ENCODE measurements at places on chromosomes 11 and 22.

DNA sequence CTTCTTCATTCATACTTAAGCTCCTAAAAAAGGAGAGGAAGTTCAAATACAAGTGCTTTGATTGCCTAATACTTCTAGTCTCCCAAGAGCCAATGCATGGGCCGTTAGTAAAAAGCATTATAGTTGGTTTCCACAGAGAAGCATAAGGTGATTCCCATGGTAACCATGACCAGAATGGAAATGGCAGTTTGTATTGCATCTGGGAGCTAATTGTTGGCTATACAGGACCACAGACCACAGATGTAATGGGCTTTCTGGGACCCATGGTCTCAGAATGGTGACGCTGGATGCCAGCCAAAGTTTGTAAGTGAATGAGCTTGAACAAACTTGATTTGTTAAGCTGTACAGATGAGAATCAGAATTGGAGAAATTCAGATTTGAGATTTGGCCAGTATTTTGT lies 333.9 kb upstream of the C11orf87 start:
- DNase-seq, result no peak

DNA sequence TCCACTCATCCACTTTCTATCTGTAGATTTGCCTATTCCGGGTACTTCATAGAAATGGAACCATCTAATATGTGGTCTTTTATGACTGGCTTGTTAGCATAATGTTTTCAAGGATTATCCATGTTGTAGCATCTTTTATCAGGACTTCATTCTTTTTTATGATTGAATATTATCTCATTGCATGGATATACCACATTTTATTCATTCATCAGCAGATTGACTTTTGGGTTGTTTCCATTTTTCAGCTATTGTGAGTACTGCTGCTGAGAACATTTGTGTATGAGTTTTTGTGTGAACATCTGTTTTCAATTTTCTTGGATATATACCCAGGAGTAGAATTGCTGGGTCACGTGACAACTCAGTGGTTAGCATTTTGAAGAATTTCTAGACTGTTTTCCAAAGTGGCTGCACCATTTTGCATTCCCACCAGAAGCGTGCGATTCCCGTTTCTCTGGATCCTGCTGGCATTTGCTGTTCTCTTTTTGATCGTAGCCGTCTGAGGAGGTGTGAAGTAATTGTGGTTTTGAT lies 8.9 kb downstream of the DERL3 start:
- no peak for DNase-seq

- DNase-seq, result no peak
Measured at GRCh38 chr11:86548271-86548917, 124.0 kb downstream of the ME3 start.

DNA sequence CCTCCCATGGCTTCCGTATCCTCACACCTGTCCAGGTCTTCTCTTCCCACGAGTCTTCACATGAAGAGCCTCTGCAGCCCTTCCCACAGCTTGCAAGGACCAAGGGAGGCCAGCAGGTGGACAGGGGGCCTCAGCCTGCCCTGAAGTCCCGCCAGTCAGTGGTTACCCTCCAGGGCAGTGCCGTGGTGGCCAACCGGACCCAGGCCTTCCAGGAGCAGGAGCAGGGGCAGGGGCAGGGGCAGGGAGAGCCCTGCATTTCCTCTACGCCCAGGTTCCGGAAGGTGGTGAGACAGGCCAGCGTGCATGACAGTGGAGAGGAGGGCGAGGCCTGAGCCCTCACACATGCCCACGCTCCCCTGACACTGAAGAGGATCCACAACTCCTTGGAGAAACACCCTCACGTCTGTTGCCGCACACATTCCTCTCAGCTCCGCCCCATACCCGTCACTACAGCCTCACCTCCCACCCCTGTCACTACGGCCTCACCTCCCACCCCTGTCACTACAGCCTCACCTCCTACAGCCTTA lies 8.3 kb downstream of the SSH3 start:
- DNase-seq, result no peak

- no peak for DNase-seq
Measured at GRCh38 chr11:15758857-15759465, 597.4 kb downstream of the SOX6 start.

- DNase-seq, result no peak
Measured at GRCh38 chr11:119378851-119379465, 2.5 kb downstream of the USP2 start.

GRCh38 chr11:101264306-101264705 lies 134.7 kb upstream of the PGR start:
- no peak for DNase-seq

DNA sequence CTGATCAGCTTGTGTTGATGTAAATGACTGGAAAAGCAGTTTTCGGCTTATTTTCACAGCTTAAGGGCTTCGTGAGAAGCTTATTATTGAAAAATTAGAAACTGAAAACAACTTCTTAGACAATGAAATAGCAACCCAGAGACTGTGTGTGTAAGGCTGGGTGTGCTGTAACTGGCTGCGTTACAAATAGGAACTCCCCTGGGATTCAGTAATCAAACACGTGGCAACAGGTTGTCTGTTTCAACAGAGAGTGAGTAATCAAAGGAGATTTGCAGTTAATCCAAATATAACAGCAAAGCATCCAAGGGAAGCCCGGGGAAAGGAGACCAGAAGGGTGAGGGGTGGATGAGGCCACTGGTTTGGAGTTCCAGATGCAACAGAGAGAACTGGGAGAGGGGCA lies 19.2 kb downstream of the NTM start:
- DNase-seq, result no peak

- DNase-seq, result no peak
Measured at GRCh38 chr11:111245425-111245824, at the start of gene POU2AF2. Gene POU2AF2 (plus strand): TSS chr11:111245725. CDS start chr11:111245854, 129 bp downstream.

DNA sequence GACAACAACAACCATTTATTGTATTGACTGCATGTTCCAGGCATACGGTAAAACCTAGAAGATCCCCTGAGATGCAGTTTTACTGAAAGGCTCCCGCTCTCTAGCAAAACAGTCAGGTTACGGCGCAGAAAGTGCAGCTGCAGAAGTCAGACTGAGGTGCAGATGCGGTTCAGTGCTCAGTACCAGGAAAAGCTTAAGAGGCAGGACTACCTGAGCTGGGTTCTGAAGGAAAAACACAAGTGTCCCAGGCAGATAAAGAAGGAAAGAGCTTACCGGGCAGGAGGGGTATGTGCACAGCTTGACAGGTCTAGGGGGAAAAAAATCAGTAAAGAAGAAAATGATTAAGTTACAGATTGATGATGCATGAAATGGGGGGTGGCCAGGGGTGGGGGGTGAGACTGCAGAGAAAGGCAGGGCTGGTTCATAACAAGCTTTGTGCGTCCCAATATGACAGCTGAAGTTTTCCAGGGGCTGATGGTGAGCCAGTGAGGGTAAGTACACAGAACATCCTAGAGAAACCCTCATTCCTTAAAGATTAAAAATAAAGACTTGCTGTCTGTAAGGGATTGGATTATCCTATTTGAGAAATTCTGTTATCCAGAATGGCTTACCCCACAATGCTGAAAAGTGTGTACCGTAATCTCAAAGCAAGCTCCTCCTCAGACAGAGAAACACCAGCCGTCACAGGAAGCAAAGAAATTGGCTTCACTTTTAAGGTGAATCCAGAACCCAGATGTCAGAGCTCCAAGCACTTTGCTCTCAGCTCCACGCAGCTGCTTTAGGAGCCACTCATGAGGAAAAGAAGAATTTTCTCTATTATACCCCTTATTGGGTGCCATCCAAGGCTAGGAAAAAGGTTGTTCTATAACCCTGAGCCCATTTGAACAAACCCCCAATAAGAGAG lies 11.9 kb downstream of the LARGE1 start:
- DNase-seq, result no peak

DNA sequence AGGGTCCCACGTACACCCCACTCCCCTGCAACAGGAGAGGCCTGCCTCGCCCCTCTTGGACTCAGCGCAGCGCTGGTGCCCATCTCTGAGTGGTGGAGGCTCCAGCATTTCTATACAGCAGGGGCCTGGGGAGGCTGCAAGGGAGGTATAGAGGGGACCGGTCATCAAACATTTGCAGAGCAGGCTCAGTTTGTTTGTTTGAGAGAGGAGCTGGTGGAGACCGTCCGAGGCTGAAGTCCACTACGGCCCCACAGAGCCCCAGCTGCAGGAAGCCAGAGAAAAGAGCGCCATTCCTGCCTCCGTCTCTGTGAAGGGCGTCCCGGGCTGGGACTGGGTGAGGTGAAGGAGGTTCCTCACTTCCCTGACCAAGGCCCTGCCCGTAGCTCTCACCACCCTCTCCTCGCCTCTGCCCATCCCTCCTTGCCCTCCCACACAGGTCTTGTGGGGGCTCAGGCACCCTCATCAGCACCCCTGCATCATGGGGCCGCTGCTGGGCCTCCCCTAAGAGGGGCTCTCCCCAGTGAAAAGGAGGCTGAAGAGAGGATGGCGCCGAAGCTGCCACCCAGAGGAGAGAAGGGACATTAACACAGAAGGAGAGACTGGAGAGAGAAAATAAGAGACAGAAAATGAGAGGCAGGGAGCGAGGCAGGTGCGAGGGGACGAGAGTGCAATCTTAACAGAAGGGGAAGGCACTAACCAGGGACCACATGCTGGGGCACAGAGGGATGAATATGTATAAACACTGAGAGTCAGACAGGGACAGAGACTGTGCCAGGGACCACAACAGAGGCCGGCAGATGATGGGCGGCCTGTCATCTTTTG lies 24.5 kb downstream of the RPUSD4 start:
- DNase-seq, result no peak

GRCh38 chr11:69651834-69652620 lies 11.1 kb downstream of the CCND1 start:
- no peak for DNase-seq

DNA sequence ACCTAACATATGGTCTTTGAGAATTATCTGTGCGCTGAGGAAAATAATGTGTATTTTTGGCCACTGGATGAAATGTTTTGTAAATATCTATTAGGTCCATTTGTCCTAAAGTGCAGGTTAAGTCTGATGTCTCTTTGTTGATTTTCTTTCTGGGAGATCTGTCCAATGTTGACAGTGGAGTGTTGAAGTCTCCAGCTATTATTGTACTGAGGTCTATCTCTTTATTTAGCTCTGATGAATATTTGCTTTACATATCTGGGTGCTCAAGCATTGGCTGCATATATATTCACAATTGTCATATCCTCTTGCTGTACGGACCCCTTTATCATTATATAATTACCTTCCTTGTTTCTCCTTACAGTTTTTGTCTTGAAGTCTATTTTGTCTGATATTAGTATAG lies 833.8 kb downstream of the DLG2 start:
- DNase-seq, result no peak

Measured in CD4-positive, alpha-beta T cell treated with Interferon gamma for 1 hour (primary cell).